Natural killer cell treated with Interleukin-12 subunit alpha and Interleukin-12 subunit beta and Interleukin-15 and Interleukin-18, amount 100 ng/mL, for 72 hours (primary cell): ENCODE measurements at places on chromosomes 2 and 18.

DNA sequence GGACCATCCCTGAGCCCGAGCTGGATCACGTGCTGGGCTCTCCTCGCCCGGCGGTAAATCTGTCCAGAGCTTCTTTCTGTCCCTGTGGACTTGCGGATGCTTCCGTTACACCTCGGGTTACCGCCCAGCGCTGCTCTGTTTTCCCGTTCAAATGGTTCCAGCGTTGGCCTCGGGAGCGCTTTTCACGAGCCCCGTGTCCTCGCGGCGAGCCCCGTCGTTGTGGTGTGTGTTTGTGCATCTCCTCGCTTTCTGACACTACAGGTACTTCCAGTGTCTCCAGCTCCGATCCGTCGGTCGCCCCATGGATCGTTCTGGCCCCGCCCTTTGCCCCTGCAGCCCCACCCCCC, 77.4 kb downstream of the RTP5 start:
- DNase-seq: no peak
- H3K4me3 ChIP-seq: no peak overlapping the region
- no peaks in the 10 kb centered on the region for H3K36me3 ChIP-seq
- H3K27ac ChIP-seq: no peak overlapping the region
- peaks cover 7% of the 10 kb centered on the region for H3K4me1 ChIP-seq

DNA sequence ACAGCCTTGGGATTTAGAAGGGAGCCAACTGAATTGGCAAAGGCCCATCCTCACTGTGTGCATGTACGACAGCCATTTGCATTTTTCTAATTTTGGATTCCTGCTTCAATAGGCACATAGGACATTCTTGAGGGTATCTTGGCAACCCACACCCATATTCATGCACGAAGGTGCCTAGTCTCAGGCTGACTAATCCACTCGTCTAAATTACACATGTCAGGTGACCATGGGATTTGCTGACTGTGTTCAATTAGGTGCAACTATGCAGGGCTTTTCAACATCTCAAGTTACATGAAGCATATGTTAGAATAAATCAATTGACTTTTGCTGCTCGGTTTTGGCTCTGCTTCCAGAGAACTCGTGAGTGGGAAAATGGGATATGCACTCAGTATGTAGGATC, 249.7 kb downstream of the SP3 start:
- no peak for DNase-seq
- H3K27ac ChIP-seq: no peak overlapping the region
- H3K27me3 ChIP-seq: peaks cover 21% of the 10 kb centered on the region
- no peaks in the 10 kb centered on the region for H3K4me1 ChIP-seq
- no peak overlapping the region for H3K4me3 ChIP-seq

GRCh38 chr2:109058191-109058632, 69.2 kb upstream of the EDAR start:
- no peaks in the 10 kb centered on the region for H3K36me3 ChIP-seq
- H3K4me3 ChIP-seq: no peak overlapping the region
- H3K27me3 ChIP-seq: peaks cover 6% of the 10 kb centered on the region
- no peak overlapping the region for H3K27ac ChIP-seq

GRCh38 chr2:20939931-20940795, 103.7 kb downstream of the APOB start:
- H3K36me3 ChIP-seq: no peaks in the 10 kb centered on the region
- H3K4me3 ChIP-seq: no peak overlapping the region
- H3K27ac ChIP-seq: no peak overlapping the region
- H3K27me3 ChIP-seq: peaks cover 16% of the 10 kb centered on the region
- no peaks in the 10 kb centered on the region for H3K4me1 ChIP-seq

DNA sequence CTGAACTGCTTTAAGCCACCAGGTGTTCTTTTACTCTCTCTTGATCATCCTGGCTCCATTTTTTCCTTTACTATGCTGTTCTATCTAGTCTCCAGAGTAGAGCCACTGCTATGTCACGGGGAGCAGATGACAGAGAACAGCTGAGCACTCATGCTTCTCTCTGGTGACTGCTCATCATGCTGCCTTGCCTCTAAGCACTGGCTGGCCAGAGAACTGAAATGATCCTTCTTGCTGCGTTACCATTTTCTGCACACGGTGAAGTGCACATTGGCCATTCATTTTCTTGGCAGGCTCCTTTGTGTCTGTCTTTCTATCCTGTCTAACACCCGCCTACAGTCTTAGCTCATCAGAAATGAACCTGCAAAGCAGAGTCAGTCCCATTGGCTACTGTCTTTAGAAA, 86.0 kb downstream of the KCTD1 start:
- no peaks in the 10 kb centered on the region for H3K36me3 ChIP-seq
- H3K4me1 ChIP-seq: peaks cover 11% of the 10 kb centered on the region
- no peaks in the 10 kb centered on the region for H3K27me3 ChIP-seq
- no peak overlapping the region for H3K27ac ChIP-seq
- DNase-seq: no peak
- H3K4me3 ChIP-seq: no peak overlapping the region

- H3K27me3 ChIP-seq: no peaks in the 10 kb centered on the region
- no peak for DNase-seq
- H3K4me3 ChIP-seq: peak overlapping the region; percentile 85
- H3K4me1 ChIP-seq: peaks cover 7% of the 10 kb centered on the region
- peak overlapping the region; percentile 36 for H3K27ac ChIP-seq
- H3K36me3 ChIP-seq: peaks cover 36% of the 10 kb centered on the region
Measured at GRCh38 chr2:96344011-96344410, 8.4 kb downstream of the NCAPH start.

DNA sequence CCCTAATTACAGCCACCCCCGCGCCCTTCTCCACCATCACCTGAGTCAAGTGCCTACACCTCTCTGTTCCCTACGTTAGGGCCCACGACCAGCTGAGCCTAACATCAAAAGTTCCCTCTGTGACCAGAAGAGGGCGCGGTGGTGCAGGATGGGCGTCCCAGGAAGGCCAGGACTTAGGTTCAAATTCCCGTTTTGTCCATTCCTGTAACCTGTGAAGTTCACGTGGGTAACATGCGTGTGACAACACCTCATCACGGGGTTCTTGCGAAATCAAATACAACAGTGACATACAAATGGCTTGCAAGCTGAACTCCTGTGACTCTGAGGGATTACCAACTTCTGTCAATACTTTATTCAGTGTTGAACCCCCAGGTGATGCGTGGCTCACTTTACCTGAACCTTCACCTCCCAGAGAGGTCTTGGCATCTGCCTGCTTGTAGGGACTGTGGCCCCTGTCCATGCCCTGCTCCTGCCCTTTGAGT, 207.9 kb downstream of the ARL4C start:
- no peaks in the 10 kb centered on the region for H3K27me3 ChIP-seq
- peaks cover 72% of the 10 kb centered on the region for H3K4me1 ChIP-seq
- H3K27ac ChIP-seq: peak overlapping the region; percentile 99
- peak; percentile 71 for DNase-seq

DNA sequence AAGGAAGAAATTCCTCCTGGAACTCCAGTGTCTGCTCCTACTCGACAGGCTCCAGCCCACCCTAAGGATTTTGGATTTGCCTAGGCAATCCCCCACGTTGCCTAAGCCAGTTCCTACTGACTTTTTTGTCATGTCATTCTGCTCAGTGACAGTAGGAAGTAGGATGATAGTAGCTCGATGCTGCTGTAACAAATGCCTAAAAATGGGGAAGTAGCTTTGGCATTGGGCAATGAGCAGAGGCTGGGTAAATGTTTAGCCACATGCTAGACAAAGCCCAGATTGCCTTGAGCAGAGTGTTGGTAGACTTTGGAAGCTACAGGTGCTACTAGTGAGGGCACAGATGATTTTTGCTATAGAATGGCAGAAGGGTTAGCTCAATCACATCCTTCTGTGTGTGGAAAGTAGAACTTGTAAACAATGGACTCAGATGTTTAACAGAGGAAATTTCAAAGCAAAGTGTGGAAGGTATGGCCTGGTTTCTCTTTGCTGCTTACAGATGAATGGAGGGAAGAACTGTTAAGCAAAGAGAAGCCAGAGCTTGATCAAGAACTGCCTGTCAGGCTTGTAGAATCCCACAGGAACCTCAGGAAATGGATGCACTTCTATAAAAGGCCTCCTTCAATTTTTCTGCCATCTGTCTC, 154.8 kb downstream of the RNF144A start:
- no peaks in the 10 kb centered on the region for H3K27me3 ChIP-seq
- no peak for DNase-seq
- no peak overlapping the region for H3K4me3 ChIP-seq

- no peaks in the 10 kb centered on the region for H3K4me1 ChIP-seq
- DNase-seq: no peak
- peak overlapping the region; percentile 5 for H3K4me3 ChIP-seq
- H3K27ac ChIP-seq: no peak overlapping the region
Measured at GRCh38 chr2:33336036-33336625, 140.3 kb upstream of the RASGRP3 start.

DNA sequence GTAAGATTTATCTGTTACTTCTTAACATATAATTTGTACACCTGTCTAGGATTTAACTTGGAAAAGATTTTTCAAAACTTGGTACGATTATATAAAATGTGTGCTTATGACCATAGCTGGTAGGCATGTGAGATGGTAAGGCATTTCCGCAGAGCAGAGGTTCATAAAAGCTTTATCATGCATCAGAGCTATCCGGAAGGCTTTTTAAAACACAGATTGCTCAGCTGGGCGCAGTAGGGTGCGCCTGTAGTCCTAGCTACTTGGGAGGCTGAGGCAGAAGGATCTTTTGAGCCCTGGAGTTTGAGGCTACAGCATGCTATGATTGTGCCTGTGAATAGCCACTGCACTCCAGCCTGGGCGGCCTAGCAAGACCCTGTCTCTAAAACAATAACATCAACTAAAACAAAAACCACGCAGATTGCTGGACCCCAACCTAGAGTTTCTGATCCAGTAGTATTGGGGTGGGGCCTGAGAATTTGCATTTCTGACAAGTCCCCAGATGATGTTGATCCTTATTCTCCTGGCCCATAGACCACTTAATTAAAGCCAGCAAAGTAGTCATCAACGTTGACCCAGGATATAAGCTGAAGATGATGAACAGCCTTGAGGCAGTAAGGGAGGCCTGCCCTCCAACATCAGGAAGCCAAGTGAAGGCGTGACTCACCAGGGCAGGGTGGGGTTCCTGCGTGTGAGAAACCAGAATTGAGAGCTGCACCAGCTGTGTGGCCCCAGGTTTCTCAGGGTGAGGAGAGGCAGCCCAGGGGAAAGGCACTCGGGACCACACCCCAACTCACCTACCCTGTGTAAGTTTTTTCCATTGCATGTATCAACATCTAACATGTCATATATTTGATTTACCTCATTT, 21.6 kb upstream of the SLC20A1 start:
- H3K27ac ChIP-seq: peak overlapping the region; percentile 61
- no peaks in the 10 kb centered on the region for H3K36me3 ChIP-seq
- peak; percentile 73 for DNase-seq
- peak overlapping the region; percentile 34 for H3K4me3 ChIP-seq
- peaks cover 44% of the 10 kb centered on the region for H3K4me1 ChIP-seq
- no peaks in the 10 kb centered on the region for H3K27me3 ChIP-seq

GRCh38 chr18:72378016-72378415, 166.1 kb downstream of the CBLN2 start:
- no peak overlapping the region for H3K4me3 ChIP-seq
- H3K4me1 ChIP-seq: no peaks in the 10 kb centered on the region
- DNase-seq: no peak
- no peaks in the 10 kb centered on the region for H3K36me3 ChIP-seq
- H3K27me3 ChIP-seq: no peaks in the 10 kb centered on the region
- no peak overlapping the region for H3K27ac ChIP-seq

- H3K4me1 ChIP-seq: no peaks in the 10 kb centered on the region
- H3K27ac ChIP-seq: no peak overlapping the region
- DNase-seq: no peak
- no peaks in the 10 kb centered on the region for H3K27me3 ChIP-seq
- no peak overlapping the region for H3K4me3 ChIP-seq
Measured at GRCh38 chr18:64806232-64806631, 657.3 kb upstream of the LINC00305 start.

DNA sequence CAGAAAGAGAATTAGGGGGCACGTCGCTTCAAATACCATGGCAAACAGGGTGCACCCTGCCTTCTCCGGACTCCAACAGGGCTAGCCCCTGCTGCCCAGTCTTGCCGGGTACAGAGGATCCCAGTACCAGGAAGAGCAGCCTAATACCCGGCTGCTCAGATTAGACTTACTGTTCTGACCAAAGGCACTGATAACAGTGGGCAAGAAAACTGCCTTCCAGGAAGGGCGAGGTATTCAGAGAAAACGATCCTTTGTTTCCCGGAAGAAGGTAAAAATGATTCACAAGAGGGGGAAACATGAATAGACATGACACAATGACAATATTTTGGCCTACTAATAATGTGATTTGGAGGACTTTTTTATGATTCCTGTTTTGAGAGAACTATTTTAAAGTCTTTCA, 99.9 kb downstream of the SS18 start:
- H3K36me3 ChIP-seq: no peaks in the 10 kb centered on the region
- no peaks in the 10 kb centered on the region for H3K4me1 ChIP-seq
- no peak overlapping the region for H3K27ac ChIP-seq
- H3K4me3 ChIP-seq: no peak overlapping the region
- no peak for DNase-seq

GRCh38 chr18:37299471-37300304, 265.9 kb downstream of the CELF4 start:
- H3K27ac ChIP-seq: no peak overlapping the region
- no peak overlapping the region for H3K4me3 ChIP-seq
- no peaks in the 10 kb centered on the region for H3K4me1 ChIP-seq
- no peaks in the 10 kb centered on the region for H3K36me3 ChIP-seq
- DNase-seq: no peak
- no peaks in the 10 kb centered on the region for H3K27me3 ChIP-seq

- no peak overlapping the region for H3K4me3 ChIP-seq
- peaks cover 40% of the 10 kb centered on the region for H3K4me1 ChIP-seq
- peaks cover 6% of the 10 kb centered on the region for H3K36me3 ChIP-seq
- peak overlapping the region; percentile 12 for H3K27ac ChIP-seq
- no peak for DNase-seq
- no peaks in the 10 kb centered on the region for H3K27me3 ChIP-seq
Measured at GRCh38 chr2:54049365-54049764, 66.0 kb upstream of the ACYP2 start.

DNA sequence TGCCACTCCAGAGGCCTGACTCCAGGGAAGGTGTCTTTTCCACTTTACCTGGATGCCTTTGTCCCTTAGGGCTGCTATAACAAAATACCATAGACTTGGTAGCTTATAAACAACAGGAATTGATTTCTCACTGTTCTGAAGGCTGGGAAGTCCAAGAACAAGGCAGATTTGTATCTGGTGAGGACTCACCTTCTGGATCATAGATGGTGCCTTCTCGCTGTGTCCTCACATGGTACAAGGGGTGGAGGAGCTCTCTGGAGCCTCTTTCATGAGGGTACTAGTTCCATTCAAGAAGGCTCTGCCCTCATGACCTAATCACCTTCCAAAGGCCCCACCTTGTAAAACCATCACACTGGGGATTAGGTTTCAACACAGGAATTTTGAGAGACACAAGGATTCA, 52.1 kb downstream of the SLC4A3 start:
- H3K36me3 ChIP-seq: no peaks in the 10 kb centered on the region
- H3K4me1 ChIP-seq: no peaks in the 10 kb centered on the region
- H3K4me3 ChIP-seq: no peak overlapping the region
- no peak overlapping the region for H3K27ac ChIP-seq
- H3K27me3 ChIP-seq: peaks cover 11% of the 10 kb centered on the region
- no peak for DNase-seq

DNA sequence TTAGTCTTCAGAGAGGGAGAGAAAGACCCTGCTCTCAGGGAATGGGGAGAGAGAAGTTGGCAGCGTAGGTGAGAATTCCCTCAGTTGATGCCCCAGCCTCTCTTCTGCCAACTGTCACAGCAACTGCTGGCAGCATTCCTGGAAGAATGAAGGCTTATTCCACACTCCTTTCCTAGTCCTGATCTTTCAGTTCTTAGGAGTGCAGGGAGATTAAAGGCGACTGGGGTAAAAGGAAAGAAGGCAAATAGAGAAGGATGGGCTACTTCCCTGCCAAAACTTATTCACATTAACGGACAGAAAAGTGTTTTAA, 65.9 kb upstream of the ACAA2 start:
- H3K36me3 ChIP-seq: no peaks in the 10 kb centered on the region
- no peak overlapping the region for H3K4me3 ChIP-seq
- DNase-seq: no peak
